MM.1S (cell line): ENCODE measurements at places on chromosomes 12 and 14.
A peak's percentile ranks its signal among the peaks of the same experiment; 100 is the strongest.

- DNase-seq, result no peak
These were observed 3.6 kb upstream of the TNFRSF1A start for GRCh38 chr12:6345319-6346091.

DNA sequence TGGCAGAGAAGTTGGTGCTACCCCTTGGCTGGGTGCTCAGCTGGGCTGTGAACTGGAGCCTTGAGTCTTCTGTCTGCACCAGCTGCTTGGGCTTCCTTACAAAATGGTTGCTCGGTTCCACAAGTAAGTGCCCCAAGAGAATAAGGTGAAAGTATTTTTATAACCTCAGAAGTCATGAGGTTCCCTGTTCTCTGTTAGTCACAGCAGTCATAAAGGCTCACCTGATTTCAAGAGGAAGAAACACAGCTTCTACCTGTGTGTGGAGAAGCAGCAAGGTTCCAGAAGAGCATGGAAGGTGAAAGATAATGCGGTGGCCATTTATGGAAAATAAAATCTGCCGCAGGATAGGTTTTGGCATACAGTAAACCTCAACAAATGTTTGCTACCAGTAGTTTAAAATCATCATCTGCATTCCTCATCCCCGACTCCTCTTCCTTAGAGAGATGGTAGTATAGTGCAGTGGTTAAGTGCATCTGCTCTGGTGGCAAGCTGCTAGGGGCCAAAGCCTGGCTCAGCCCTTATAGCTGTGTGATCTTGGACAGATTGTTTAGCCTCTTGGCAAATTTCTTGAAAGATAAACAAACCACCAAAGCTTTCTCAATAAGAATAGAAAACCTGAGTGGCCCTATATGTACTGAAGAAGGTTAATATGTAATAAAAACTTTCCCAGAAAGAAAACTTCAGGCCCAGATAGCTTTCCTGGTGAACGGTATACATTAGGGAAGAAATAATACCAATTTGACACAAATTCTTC, 32.4 kb downstream of the TPCN1 start:
- DNase-seq, result no peak

DNA sequence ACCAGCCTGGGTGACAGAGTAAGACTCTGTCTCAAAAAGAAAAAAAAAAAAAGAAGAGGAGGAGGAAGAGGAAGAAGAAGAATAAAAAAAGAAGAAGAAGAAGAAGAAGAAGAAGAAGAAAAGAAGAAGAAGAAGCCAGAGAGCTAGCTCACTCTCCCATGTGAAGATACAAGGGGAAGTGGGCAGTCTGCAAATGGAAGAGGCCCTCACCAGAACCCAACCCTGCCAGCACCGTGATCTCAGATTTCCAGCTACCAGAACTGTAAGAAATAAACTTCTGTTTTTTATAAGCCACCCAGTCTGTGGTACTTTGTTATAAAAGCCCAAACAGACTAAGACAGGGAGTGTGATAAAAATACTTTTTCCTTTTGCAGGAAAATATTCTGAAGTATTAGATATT, 130.7 kb downstream of the ETNK1 start:
- DNase-seq, result no peak

DNA sequence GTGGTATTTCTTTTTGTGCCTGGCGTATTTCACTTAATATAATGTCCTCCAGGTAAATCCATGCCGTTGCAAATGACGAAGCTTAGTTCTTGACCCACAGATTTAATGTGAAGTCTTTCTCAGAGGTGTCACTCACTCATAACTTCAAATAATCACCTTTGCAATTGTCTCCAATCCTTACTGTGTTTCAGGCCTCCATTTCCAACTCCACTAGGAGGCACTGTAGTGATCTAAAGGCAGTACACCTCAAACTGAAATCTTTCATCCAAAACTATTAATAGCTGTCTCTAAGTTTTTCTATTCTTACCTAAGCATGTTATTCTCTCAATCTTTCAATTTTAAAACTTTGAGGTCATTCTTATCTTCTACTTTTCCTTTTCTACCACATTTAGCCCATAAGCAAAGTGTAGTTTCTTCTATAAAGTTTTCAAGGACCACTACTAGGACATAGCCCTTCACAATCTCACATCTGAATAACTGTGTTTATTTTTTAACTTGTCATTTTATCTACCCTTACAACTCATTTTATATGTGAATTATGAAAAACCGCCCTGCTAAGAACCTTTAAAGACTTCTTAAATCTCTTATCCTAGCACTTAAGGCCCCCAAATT, 25.5 kb upstream of the FBXO34 start:
- peak; percentile 35 for DNase-seq

GRCh38 chr12:132393245-132393795, 63.9 kb upstream of the GALNT9 start:
- DNase-seq, result no peak

DNA sequence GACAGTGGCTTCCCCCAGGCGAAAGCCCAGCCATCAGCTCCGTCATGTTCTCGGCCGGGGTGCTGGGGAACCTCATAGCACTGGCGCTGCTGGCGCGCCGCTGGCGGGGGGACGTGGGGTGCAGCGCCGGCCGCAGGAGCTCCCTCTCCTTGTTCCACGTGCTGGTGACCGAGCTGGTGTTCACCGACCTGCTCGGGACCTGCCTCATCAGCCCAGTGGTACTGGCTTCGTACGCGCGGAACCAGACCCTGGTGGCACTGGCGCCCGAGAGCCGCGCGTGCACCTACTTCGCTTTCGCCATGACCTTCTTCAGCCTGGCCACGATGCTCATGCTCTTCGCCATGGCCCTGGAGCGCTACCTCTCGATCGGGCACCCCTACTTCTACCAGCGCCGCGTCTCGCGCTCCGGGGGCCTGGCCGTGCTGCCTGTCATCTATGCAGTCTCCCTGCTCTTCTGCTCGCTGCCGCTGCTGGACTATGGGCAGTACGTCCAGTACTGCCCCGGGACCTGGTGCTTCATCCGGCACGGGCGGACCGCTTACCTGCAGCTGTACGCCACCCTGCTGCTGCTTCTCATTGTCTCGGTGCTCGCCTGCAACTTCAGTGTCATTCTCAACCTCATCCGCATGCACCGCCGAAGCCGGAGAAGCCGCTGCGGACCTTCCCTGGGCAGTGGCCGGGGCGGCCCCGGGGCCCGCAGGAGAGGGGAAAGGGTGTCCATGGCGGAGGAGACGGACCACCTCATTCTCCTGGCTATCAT, 663 bp downstream of the PTGER2 start:
- DNase-seq, result no peak

- DNase-seq, result peak; percentile 68
These were observed 17.2 kb upstream of the POC1B start for GRCh38 chr12:89542912-89543592.

- DNase-seq, result no peak
These were observed 1.2 kb upstream of the WSB2 start for GRCh38 chr12:118061873-118062843.

DNA sequence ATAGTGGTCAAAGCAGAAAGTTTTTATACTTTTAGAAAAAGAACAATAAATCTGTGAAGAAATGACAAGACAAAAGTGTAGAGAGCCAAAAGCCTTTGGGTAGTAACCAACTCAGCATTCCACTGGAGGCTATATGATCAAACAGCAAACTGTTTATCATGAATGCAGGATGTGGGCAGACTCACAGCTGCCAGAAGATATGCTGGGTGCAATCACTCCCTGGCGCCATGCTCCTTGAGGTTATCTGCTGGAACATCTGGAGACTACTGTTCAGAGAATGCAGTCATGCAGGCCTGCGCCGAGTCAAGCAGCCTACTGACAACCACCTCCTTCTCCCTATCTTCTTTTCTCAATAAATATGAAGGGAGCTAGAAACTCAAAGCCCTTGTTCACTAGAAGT, 49.0 kb upstream of the SLC8A3 start:
- no peak for DNase-seq

GRCh38 chr12:21054334-21054733, 76.7 kb upstream of the SLCO1B1 start:
- DNase-seq, result no peak

- DNase-seq, result no peak
These were observed 34.3 kb downstream of the DAD1 start for GRCh38 chr14:22554498-22555383.

- DNase-seq, result no peak
These were observed 394.5 kb upstream of the DDHD1 start for GRCh38 chr14:53547593-53547992.

DNA sequence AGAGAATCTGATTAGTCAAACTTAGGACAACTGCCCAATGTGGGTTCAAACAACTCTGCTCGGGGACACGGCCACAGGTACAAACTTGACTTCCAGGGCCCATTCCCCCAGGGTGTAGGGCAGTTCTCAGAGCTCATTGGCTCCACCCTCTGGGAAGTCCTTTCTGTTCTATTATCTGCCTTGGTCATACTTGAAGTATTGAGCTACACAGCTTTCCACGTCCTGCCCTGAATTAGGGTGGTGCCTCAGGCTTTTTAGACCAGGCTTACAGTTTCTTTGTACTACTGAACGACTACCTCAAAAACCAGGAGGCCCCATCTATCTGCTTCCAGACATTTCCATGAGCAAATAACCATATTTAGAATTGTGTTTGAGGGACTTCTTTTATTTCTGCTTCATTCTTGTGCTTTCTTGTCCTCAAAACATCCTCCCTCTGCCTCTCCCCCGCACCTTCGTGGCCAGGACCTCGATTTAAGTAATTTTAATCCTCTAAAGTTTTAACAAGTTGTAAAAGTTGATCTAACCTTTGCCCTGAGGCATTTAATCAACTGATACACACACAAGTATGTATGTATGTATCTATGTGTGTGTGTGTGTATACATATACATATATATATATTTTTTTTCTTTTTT, 281.7 kb upstream of the AMIGO2 start:
- peak; percentile 79 for DNase-seq

- no peak for DNase-seq
These were observed 86.0 kb upstream of the HIF1A start for GRCh38 chr14:61609191-61609843.

- DNase-seq, result no peak
These were observed 48.7 kb downstream of the RASSF3 start for GRCh38 chr12:64658892-64659481.

GRCh38 chr12:54439521-54440255, 20.6 kb upstream of the ITGA5 start:
- peak; percentile 44 for DNase-seq

DNA sequence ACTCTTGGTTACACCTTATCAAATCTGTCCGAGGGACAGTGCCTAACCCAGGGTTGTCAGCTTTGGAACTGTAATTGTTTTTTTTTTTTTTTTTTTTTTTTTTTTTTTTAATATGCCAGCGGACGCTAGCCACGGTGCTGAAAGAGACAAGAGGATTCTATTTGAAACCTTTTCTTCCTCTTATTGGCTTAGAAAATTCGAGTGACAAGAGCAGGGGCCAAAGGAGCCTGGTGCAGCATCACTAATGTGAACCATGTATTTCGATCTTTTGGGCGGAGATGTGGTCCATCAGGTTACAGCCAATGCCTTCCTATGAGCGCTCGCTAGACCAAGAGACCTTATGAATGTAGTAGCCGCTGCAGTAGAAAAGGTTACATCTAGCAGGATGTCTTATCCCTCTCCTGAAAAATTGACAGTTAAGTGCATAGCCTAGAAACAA, 922 bp downstream of the PTPRR start:
- no peak for DNase-seq

- no peak for DNase-seq
These were observed 83.6 kb downstream of the NOS1 start for GRCh38 chr12:117277875-117278274.

GRCh38 chr12:90729736-90730135, 225.2 kb downstream of the CCER1 start:
- DNase-seq, result no peak

DNA sequence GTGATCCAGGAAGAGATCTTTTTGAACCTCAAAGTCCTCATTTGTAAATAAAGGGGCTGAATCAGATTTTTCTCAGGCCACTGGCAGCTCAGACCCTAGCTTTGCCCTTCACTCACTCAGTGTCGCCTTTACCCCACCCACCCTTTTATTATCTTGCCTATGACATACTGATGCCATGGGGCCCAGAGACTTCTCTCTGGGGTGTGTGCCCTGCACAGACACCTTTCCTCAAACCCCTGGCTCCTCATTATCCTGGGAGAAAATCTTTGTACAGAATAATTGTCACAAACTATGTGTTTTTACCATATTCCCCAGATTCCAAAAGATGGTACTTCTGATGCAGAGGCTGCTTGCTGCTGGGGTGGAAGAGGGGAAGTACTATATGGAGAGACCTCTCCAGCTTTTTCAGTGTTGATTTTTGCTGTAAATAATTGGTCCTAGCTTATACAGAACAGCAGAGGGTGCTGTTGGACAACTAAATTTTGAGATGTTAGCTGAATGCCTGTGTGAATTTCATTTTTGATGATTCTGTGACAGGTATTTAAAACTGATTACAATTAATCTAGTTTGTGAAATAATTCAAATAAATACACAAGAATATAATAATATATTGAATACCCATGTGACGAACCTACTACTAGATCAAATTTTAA, 53.9 kb upstream of the DCD start:
- peak; percentile 67 for DNase-seq
